ENCODE measurements at places on chromosomes 5 and 9.

- DNase-seq, result no peak
Observed at GRCh38 chr5:83741571-83741970, 20.9 kb upstream of the HAPLN1 start.

- DNase-seq, result no peak
Observed at GRCh38 chr5:82635561-82636288, 357.6 kb upstream of the RPS23 start.

GRCh38 chr9:125066839-125067619, 76.3 kb downstream of the SCAI start:
- DNase-seq, result no peak

GRCh38 chr5:1152771-1153282, 41.0 kb upstream of the SLC12A7 start:
- no peak for DNase-seq

- DNase-seq, result no peak
Observed at GRCh38 chr5:170642776-170643436, 139.1 kb downstream of the KCNIP1 start.

DNA sequence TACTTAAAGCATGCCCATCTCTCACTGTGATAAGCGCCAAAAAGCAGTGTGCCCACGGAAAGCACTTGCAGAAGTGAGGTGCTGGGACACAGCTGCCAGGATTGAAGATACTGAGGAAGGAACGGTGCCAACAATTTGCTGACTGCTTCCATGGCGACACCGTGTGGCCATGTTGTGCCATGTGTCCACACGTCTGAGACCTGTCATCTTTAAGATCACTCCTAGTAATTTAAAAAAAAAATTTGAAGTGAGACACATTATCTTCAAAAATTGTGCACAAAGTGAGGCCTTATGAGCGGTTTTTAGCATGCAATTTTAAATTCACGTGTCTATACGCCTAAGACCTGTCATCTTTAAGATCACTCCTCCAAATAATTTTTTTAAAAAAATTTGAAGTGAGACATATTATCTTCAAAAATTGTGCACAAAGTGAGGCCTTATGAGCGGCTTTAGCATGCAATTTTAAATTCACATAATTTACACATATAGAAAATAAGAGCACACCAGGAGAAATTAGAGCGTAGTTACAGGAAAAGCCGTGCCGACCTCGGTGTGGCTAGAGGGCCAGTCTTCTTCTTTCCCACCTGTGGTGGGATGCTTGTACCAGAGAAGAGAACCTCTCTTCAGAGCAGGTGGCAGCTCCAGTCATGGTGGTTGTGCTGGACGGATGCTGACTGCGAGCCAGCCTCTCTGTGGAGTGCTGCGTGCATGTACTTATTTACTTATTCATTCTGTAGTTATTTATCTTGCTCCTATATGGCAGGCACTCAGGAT, 21.4 kb upstream of the FLT4 start:
- DNase-seq, result no peak

- no peak for DNase-seq
Observed at GRCh38 chr9:32426278-32426939, 42.0 kb downstream of the ACO1 start.

GRCh38 chr9:38008168-38009034, 60.6 kb downstream of the SHB start:
- DNase-seq, result peak; percentile 30

DNA sequence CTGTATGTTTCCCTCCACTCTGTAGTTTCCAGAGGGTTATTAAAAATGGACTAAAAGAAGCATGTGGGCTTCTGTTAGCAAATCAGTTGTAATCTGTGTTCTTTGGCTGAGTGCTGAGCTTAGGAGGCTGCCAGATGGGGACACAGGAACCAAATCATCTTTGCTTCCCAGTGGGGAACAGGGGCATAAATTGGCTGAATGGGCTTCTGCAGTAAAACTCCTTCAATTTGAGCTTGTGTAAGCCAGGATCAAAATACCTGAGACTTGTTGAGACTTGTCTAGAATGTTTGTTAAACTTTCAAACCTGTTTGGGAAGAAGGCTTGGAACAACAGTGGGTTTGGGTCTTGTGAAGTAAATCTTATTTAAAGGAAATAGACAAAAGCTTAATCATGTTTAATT, 32.2 kb upstream of the TNFAIP8 start:
- DNase-seq, result no peak

DNA sequence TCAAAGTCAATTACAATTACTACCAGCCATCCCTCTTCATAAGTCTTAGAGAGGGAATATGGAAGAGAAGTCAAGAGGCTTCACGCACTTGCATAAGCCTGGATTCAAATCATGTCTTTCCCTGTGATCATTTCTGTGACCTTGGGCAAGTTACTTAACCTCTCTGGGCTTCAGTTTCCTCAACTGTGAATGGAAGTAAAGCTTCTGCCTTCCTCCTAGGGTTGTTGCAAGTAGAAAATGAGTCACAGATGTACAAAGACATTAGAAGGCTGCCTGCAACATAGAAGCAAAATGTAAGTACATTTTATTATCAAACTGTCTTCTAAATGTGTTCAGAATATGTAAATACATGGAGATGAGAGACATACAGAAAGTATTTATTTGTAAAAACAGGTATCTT, 42.3 kb upstream of the SEMA6A start:
- no peak for DNase-seq

DNA sequence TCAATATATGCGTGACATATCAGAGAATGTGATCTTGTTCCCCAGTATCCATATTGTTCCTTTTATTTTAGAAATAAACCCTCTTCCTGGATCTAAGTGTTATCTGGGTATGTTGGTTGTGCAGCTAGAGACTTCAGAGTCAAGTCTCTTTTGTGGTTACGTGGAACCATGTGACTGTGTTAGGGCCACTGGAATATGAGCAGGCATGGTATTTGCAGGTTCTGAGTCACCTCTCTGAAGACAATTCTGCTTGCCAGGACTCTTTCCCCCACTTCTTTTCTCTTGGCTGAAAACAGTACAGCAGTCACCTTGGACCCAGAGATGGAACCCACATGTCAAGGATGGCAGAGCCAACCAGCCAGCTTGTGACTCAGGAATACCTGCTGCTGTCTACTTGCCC, 59.7 kb downstream of the ATP10B start:
- DNase-seq, result no peak

DNA sequence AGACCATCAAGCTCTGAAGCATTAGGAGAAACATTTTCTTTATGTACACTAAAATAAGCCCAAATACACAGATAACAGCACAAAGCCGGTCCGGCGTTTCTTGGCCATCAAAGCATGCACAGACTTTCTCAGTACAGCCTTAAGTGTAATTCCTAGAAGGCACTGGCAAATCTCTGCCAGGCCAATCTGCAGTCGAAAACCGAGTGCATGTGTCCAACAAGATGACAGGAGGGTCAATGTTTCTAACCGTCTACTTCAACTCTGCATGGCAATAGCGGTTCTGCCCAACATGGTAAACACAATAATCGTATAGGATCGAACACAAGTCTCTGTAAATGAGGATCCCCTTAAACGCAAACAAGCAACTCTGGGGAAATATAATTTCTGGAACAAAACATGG, 1.1 kb downstream of the ARL15 start:
- no peak for DNase-seq

DNA sequence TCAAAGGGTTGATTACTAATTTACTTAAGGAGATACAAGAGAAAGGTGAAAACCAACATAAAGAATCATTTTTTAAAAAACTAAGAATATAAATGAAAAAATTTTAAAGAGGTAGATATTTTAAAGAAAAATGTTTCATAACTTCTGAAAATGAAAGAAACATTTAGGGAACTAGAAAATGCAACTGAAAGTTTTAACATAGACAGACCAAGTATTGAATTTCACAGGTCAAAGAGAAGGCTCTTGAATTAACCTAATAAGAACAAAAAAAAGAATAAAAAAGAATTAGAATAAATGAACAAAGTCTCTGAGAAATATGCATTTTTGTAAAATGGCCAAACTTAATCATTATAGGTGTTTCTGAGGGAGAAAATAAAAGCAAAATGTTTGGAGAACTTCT, 16.1 kb upstream of the FAM174A start:
- DNase-seq, result no peak

GRCh38 chr9:81389569-81389993, 299.8 kb downstream of the TLE1 start:
- no peak for DNase-seq

DNA sequence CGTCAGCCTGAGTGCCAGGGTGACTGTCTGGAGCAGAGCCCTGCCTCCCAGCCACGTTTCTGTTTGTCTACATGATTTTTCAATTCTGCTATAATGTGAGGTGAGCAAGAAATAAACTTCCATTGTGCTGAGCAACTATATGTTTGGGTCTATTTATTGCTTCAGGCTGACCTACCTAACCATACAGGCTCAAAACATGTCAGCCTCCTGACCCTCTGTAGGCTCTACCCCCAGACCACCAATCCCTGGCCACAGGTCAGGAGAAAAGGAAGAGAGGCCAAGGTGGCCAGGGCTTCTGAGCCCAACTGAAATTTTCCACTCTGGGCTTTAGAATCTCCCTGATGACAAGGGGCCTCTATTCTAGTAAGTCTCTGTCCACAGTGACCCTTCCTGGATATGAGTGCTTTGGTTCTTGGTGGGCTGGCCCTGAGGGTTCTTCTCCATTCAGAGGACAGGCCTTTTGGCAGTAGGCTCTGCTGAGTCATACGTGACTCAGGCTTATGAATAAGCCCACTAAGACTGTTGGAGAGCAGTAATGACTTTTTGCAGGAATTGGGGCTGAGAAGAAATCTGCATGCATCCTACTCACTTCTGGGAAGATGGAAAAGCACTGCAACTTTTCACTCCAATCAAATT, 117.2 kb upstream of the TBCA start:
- no peak for DNase-seq

GRCh38 chr5:9241479-9242305, 304.2 kb downstream of the SEMA5A start:
- DNase-seq, result no peak

DNA sequence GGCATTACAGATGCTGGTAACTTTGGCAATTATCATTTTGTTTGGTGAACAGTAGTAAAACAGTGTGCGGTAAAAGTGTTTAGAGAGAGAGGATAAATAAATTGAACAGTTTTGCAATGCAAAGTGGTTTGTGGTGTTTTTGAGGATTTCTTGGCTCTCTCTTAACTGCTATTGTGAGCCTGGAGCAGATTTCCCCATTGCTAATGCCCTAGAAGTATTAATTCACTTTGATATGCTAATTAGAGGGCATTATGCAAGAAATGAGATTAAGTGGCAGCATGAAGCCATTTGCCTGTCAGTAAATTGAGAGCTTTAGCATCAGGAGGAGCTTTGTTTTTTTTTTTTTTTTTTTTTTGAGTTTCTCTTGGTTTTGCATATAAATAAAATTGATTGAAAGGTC, 8.2 kb downstream of the PBX3 start:
- DNase-seq, result no peak

- DNase-seq, result no peak
Observed at GRCh38 chr5:87183896-87184295, 83.8 kb upstream of the RASA1 start.

DNA sequence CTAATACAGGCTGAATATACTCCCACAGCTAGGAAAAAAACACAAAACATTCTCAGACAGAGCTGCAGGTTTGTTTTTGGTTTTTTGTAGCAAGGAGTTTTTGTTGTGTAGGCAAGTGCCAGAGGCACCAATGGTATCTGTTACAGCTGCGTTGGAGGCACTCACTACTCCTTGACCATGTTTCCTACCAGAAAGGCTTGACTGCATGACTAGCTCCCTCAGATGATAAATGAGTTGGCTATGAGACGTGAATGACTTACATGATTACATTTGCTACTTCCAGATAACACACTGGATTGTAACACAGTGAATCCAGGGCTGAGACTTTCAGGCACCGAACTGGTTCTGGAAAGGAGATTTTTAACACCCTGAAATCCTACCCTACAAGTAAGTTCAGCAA, 18.8 kb downstream of the GZMK start:
- DNase-seq, result no peak

Measured in stimulated activated naive CD8-positive, alpha-beta T cell treated with anti-CD3 and anti-CD28 coated beads, Interleukin-15, amount 100 ng/mL, for 72 hours (primary cell).